ENCODE measurements at places on chromosomes 11 and 22. TPM values are rescaled to one million over a fixed set of nuclear protein-coding genes. Genes with fewer than 3 reads are reported as not detected.

DNA sequence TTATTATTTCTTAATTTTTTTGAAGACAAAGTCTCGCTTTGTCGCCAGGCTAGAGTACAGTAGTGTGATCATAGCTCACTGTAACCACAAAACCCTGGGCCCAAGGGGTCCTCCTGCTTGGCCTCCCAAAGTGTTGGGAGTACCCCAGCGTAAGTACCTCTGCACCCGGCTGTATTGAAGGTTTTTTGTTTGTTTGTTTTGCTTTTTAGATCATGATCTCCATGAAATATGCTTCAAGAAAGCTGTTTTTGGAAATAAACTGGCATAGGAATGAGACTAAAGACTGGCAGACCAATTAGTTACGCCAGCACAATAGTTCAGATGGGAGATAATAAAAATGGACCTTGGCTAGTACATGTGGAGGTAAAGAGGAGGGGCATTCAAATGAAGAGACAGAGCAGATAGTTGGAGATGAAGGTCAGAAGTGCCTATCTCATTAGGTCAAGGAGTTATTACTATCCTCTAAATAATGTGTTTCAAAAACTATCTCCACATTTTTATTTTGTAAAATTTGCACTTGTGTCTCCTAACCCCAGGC is 4.1 kb upstream of the MRPL48 start:
- DNase-seq: no peak

- DNase-seq: peak; percentile 34
These were observed 7.2 kb downstream of the TMEM86A start for GRCh38 chr11:18705651-18706281.

DNA sequence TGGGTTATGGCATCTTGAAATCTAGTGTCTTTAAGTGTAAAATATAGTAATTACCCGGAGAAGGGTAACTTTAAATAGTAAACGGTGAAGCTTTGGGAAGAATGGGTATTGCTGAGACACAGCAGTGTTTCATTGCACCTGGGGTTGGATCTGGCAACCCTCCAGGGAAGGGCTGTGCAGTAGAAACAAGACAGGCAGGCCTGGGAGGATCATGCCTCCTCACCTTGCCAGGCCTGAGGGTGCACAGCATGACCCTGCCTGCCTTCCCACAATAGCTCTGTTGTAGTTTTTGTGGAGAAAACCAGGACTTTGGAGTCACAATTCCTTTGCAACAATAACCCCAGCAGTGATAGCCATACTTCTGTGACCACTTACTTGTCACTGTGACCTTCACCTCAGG is 64.6 kb upstream of the ADSL start:
- no peak for DNase-seq

DNA sequence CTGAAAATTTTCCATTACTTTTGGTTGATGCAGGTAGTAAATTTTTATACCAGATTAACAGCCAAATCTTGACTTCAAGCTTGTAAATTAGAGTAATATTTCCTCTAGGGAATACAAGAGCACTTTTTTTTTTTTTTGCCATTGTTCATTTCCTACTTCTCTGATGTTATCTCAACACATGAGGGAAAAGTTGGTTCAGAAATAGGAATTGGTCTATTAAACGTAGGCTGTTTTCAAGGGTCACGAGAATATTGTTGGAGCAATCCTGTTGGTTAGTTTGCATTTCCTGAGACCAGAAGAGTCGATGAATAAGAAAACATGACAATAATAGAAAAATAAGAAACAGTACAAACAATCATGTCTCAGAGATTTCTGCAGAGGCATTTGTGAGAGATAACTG is 453.9 kb upstream of the CCDC179 start:
- no peak for DNase-seq

GRCh38 chr22:46044621-46045458 is 67.9 kb upstream of the WNT7B start:
- peak; percentile 45 for DNase-seq

- peak; percentile 92 for DNase-seq
These were observed 20.2 kb downstream of the FADS3 start for GRCh38 chr11:61871158-61871597.

- DNase-seq: no peak
These were observed 436.2 kb downstream of the BUD13 start for GRCh38 chr11:116336540-116336939.

DNA sequence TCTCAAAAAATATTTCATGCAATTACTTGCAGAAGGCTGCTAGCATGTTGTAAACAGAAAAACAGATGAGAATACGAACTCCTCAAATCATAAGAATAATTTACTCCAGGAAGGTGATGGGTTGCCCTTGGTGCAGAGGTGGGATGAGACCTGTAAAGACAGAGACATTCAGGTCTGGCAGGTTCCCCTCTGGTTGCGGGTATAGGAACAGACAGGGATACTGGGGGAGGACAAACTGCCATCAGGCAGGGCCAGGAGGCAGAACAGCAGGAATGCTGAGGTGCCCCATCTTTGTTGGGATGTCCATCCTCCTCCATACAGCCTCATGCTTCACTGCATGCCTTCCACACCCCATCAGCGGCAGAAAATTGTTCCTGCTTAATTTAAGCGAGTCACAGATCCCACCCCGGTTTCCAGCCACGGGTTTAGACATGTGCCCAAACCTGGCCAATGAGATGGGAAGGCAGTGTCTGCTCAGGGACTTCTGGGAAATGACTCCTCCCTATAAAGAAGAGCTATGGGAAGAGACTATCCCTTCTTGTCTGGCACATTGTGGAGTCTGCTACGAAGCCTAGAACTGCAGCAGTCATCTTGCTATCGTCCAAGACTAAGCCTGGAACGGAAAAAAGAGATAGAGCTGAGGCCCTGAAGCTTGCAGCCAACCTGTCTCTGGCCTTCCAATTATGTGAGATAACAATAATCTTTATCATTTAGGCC is 23.1 kb upstream of the IRAG1 start:
- no peak for DNase-seq

The CHEK1 gene
- 3.0 TPM for total RNA-seq

GRCh38 chr11:103870821-103871309 is 165.6 kb upstream of the DDI1 start:
- DNase-seq: no peak

GRCh38 chr11:44632466-44633123 is 67.1 kb downstream of the CD82 start:
- DNase-seq: no peak

DNA sequence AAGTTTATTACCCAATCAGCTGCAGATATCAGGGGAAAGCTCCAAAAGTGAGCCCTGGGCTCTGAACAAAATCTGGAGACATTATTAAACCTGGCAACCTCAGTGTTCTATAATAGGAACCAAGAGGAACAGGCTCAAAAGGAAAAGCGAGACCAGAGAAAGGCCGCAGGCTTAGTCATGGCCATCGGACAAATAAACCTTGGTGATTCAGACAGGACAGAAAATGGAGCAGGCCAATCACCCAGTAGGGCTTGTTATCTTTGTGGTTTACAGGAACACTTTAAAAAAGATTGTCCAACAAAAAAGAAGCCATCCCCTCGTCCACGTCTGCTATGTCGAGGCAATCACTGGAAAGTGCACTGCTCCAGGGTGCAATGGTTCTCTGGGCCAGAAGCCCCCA is 7.7 kb upstream of the PANX1 start:
- DNase-seq: no peak

DNA sequence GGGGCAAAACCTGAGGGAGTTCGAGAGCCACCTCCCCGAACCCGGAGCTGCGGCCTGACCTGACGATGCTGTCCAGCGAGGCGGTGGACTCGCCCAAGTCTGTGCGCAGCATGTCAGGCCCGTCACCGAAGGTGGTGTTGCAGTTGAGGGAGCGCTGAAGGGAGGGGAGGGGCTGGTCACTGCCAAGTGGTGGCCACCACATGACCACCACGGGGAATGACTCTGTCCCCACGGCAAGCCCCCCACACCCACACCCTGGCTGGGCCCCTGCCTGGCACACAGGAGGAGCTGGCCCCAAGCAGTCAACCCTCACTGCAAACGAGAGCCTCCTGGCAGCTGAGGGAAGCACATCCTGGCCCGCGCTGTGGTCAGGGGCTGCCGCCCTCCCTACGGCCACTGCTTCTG is 30.8 kb downstream of the TRMU start:
- DNase-seq: no peak

DNA sequence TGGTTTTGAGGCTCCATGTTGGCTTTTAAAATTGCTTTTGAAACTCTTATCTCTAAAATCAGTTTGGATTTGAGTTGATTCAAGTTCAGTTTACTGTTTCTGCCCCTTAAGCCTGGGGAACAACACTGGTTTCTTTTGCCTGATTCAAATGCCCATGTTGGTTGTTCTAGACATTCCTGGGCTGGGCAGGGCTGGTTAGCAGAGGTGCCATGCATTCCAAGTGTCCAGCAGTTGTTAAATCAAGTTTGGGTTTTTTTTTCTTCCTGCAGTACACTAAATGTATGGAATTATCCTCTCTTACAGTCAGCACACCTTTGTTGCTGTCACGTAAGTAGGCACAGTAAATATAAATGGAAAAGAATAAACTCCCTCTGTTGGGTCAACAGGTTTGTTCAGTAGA is 67.2 kb upstream of the MTMR2 start:
- DNase-seq: peak; percentile 45

DNA sequence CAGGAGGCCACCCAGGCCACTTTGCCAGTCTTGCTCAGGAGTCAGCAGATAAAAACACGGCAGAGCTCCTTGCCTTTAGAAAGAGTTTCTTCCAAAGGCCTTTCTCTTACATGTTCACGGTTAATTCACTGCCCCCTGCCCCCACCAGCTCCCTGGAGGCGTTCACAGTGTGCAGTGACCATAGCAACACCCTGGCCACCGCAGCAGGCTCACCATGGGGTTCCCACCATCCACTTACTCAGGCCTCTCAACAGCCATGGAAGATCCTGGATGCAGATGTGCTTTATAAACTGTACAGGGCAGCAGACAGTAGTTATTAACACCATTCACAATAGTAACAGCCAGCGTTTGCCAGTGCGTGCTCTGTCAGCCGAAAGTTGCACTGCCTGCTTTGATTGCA is 10.6 kb upstream of the MYO7A start:
- no peak for DNase-seq

- DNase-seq: no peak
These were observed 160.4 kb downstream of the INSC start for GRCh38 chr11:15275141-15275540.

- no peak for DNase-seq
These were observed 17.4 kb upstream of the CSNK2A3 start for GRCh38 chr11:11370255-11370961.

The TBX1 gene
- total RNA-seq: 3.7 TPM

The SOX6 gene
- total RNA-seq: 21.0 TPM

- peak; percentile 80 for DNase-seq
These were observed 36.4 kb downstream of the IGSF9B start for GRCh38 chr11:133920109-133920990.

GRCh38 chr22:49229483-49230193 is 598.0 kb downstream of the BRD1 start:
- no peak for DNase-seq

GRCh38 chr11:76768088-76768908 is 14.9 kb upstream of the TSKU start:
- no peak for DNase-seq

The SLN gene
- total RNA-seq: 1.6 TPM

GRCh38 chr11:890794-891540 is 19.6 kb downstream of the CHID1 start:
- DNase-seq: peak; percentile 74

DNA sequence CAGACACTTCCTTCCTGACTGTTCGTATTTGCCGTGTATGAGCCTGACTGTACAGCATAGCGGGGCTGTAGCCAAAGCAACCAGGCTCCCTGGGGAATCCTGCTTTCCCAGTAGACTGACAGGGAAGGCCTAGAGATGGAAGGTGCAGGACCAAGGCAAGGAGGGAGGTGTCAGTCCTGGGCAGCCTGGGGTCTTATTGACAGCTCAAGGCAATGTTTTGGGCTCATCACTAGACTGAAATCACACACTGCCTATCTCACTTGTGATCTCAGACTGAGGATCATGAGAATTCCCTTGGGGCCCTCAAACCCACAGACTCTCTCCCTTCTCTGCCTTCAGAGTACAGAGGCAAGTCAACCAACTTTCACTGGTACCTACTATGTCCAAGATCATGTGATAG is 346.8 kb upstream of the NARS2 start:
- DNase-seq: no peak

- no peak for DNase-seq
These were observed 130.6 kb downstream of the WNT11 start for GRCh38 chr11:76075716-76076115.

- DNase-seq: no peak
These were observed 35.0 kb upstream of the SCGB1A1 start for GRCh38 chr11:62383822-62384221.

The UPK2 gene
- not detected for total RNA-seq

DNA sequence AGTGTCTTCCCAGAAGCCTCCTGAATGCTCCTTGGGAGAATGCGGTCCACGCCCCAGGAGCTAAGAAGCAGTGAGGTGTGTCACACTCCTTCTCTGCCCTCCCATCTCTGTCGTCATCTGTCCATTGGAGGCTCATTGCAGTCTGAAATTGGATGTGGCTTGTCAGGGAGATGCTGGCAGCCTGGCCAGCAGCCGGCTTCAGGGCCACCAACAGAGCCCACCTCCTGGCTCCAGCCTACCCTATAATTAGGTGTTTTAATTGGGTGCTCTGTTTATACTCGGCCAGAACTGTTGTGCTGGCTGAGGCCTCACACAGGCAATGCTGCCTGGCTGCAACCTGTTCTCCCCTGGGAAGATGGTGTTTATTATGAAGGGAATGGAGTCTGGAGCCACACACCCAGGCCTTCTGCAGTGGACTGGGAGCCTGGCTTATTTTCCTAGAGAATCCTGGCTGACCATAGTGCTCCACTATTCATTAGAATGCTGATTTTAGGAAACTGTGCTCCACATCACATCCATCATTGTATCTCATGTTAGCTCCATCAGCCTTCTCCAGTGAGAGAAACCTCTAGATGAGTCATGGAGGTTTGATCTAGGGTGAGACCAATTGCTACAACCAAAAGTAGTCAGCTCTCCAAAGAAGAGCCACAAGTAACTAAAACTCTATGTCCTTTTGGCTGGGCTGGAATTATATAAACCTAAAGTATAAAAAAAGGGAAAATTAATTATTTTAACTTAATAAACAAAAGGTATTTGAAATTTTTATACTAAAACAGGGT is 86.8 kb upstream of the CRTAM start:
- DNase-seq: no peak

The POLA2 gene
- 6.5 TPM for total RNA-seq

DNA sequence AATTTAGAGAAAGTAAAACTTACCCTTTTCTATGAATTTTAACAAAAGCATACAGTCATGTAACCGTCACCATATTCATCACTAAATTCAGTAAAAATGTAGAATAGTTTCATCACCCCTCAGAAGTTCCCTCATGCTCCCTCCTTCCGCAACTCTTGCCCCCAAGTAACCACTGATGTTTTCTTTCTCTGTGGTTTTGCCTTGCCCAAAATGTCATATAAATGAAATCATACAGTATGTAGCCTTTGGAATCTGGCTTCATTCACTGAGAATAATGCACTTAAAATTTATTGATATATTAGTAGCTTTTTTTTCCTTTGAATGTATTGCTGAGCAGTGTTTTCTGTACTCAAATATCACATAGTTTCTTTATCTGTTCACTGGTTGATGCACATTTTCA is 60.1 kb downstream of the DCUN1D5 start:
- DNase-seq: no peak

GRCh38 chr11:67408437-67409200 is 4.7 kb downstream of the TBC1D10C start:
- no peak for DNase-seq
